ENCODE measurements at places on chromosomes 5 and 9.

GRCh38 chr5:36417668-36418067 is 116.0 kb upstream of the RANBP3L start:
- DNase-seq, result no peak

DNA sequence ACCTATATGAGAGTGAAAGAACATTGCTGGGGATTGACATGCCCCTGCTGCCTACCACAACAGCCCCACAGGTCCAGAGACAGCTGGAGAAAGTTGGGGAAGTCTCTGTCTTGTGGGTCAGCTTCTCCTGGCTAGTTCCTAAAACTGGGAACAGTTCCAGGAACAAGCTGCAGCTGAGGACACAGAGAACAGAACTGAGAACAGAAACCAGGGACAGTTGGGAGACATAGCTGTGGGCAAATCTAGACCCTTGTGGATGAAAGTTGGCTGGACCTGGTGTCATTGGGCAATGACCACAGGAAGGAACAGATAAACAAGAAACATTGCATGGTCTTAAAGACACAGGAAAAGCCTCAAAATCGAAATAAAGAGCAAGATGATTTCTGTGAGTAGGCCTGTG is 58.3 kb upstream of the MOCS2 start:
- peak; percentile 10 for DNase-seq

- no peak for DNase-seq
Observed at GRCh38 chr9:4718911-4719310, 22.1 kb downstream of the AK3 start.

DNA sequence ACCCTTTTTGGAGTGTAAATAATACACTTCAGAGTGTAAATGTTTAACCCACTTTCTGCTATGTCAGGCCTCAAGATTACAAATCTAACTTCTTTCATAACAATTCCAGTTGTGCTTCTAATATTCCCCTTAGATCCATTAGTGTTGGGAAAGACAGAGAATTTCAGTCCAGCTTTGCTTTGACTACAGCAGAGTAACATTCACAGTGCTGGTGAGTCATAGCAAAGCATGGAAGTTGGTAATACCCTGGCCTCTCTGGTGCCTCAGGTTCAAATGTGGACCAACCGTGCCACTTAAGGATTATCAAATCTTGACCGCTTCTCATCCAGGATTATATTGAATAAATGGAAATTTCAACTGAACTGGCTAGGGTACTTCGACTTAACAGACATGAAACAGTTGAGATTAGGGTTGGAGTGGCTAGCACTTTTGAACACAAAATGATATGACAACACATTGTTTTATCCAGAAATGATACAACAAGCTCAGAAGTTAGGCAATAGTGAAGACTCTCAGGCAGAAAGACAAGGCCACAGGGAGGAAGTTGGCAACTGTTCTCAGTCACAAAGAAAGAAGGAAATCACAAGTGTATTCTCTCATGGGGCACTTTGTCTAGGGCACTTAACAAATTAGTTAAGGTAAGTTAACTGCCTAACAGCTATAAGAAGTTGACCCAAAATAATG is 24.4 kb upstream of the RASA1 start:
- DNase-seq, result no peak

DNA sequence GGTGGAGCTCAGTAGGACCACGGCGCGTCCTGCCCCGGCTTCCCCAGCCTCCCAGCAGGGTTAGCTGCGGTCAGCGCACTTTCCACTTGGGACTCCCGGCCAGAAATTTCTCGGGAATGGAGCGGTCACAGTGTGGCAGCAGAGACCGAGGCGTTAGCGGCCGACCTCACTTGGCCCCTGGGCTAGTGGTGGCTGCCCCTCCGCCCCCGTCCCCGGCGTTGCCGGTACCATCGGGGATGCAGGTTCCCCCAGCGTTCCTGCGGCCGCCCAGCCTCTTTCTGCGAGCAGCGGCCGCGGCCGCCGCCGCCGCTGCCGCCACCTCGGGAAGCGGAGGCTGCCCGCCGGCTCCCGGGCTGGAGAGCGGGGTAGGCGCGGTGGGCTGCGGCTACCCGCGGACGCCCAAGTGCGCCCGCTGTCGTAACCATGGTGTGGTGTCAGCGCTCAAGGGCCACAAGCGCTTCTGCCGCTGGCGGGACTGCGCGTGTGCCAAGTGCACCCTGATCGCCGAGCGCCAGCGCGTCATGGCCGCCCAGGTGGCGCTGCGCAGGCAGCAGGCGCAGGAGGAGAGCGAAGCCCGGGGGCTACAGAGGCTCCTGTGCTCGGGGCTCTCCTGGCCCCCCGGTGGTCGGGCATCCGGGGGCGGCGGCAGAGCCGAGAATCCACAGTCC is 460 bp downstream of the DMRTA1 start:
- no peak for DNase-seq

- DNase-seq, result no peak
Observed at GRCh38 chr9:123174079-123174478, 94.3 kb downstream of the STRBP start.

GRCh38 chr5:113382731-113383130 is 52.1 kb downstream of the TSSK1B start:
- no peak for DNase-seq

DNA sequence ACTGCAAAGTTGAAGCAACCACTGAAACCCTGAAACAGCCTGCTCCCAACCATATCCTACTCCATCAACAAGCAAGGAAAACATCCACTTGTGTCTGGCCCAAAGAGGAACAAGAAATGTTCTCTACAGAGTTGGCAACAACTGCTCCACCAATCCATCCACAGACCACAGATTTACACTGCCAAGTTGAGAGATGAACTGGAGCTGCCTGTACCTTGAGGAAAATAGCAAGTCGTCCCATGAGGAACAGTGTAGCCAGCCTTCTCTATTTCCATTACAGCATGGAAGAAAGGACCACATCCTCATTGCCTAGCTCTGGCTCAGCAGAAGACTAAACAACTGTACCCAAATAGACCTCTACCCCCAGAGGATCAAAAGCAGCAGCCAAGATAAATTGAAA is 60.4 kb downstream of the DEPDC1B start:
- no peak for DNase-seq

- DNase-seq, result no peak
Observed at GRCh38 chr5:173420108-173420507, 91.9 kb upstream of the STC2 start.

DNA sequence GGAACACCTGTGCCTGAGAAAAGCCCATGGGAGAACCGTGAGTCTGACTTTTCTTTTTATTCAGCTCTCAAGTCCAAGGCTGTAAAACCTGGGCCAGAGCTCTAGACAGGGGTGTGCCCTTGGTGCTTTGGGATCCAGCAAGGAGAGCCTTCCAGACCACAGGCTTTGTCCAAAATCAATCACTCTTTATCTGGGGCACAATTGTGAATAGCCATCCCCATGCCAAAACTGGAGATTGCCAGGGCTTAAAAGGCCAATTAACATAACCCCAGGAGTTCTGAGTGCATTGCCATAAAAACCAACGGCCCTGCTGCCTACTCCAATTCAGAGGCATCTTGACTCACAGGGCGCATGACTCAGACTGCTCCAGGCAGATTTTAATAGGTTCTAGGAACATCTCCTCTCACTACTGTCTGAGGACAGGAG is 391.8 kb downstream of the ARHGEF28 start:
- DNase-seq, result no peak

DNA sequence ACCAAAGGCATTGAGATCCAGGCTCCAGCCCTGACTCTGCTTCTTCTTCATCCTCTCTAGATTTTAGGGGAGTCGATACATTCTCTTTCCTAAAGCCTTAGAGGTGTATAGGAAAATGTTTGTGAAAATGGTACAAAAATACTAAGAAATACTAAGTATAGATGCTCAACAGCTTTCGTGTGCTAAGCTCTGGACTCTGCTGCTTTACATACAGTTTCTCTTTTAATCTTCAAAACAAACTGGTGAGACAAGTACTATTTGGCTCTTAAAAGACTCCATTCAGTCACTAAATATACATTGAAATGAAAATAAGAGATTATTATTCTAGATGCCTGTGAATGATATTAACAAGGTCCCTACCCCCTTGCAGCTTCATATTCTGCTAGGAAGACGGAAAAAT is 174.5 kb upstream of the TRPM3 start:
- DNase-seq, result no peak

- DNase-seq, result no peak
Observed at GRCh38 chr5:169695919-169696490, 58.9 kb downstream of the DOCK2 start.

GRCh38 chr9:37947471-37947870 is 43.5 kb upstream of the SLC25A51 start:
- no peak for DNase-seq

GRCh38 chr9:21075484-21075883 is 2.3 kb downstream of the IFNB1 start:
- no peak for DNase-seq

DNA sequence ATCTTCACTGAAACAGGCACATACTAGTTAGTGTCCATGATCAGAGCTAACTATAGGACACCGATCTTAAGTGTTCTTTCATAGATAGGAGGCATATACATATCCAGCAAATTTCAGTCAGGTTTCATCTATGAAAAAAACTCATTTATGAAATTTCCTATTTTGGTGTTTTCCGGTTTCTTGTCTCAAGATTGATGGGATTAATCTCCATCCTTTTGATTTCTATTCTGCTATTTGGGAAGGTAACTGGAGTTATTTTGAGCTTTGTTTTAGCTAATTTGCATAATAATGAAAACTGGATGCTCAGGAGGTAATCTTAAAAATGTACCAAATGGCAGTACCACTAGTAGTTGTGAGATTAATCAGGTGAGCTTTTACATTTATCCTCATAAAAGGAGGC is 62.1 kb downstream of the BASP1 start:
- DNase-seq, result no peak

GRCh38 chr5:17069995-17070511 is 134.0 kb upstream of the MYO10 start:
- no peak for DNase-seq

DNA sequence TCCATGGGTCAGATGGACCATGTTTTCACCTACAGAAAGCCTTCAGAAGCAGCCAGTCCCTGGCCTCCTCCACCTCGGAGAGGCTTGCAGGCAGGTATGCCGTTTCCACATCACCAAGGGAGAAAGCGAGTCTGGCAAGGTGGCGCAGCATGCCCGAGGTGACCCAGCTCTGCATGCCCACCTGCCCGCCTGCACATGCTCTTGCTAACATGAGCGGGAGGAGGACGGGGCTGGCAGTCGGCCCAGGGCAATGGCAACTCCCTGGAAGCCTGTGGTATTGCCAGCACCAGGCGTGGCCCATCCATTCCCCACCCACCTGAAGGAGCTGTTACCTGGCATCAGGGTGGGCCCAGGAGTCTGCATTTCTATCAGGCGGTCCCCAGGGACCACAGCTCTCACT is 3.3 kb upstream of the NINJ1 start:
- no peak for DNase-seq

DNA sequence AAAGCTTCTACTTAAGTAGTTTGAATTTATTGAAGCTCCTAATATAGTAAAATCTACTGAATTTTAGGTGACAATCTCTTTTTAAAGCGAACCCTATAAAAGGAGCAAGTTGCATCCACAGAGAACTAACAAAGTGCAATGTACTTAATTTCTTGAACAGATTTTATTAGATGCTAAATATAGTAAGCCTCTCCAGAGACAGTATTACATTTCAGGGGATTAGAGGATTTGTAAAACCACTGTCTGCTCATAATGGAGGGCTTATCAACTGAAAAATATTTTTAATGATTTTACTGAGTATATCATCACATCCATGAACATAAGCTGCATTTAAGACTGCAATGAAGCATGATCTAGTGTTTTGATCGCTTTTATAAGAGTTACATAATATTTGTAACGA is 230.0 kb upstream of the EFNA5 start:
- no peak for DNase-seq

GRCh38 chr9:95857124-95857523 is 18.4 kb upstream of the ERCC6L2 start:
- DNase-seq, result no peak

DNA sequence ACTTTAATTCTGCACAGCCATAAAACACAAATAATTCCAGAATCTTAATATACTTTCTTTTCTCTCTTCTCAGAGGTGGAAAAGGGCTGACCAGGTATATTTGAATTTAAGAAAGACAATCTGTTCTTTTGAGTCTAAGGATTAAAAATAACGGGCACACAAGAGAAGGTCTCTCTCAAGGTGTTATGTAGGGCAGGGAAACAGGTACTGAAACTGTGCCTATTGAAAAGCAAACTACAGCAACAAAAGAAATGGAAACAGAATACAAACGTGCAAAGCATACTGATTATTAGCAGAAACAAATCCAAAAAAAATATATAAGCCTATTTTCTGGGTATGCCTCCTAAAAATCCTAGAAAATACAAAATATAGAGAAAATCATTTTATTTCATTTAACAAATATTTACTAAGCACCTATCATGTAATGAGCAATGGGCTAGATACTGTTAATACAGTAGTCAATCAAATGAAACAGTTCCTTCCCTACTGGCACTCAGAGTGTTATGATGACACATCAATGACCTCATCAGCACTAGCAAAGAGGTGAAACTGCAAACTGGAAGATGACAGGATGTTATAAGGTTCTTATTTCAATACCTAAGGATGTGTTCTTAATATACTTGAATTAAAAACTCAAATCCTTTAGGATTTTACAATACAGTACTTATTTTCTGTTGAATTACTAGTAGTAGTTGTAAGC is 87.7 kb downstream of the AUH start:
- DNase-seq, result no peak

- no peak for DNase-seq
Observed at GRCh38 chr5:174272671-174273070, 227.2 kb downstream of the NSG2 start.

DNA sequence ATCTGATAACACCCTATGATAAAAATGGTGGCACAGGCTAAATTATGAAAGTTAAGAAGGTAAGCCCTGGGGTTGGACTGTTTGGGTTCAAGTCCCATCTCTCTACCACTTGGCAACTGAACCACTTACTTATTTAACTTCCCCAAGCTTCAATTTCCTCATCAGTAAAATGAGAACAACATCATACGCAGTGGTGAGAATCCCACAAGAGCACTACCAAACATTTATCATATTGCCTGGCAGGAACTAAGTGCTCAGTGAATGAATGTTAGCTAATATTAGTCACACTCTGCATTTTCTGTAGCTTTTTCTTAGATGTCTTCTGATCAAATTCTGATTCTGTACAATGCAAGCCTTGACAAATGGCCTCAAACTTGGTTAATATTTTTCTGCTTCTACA is 306.7 kb downstream of the EBF1 start:
- DNase-seq, result no peak

DNA sequence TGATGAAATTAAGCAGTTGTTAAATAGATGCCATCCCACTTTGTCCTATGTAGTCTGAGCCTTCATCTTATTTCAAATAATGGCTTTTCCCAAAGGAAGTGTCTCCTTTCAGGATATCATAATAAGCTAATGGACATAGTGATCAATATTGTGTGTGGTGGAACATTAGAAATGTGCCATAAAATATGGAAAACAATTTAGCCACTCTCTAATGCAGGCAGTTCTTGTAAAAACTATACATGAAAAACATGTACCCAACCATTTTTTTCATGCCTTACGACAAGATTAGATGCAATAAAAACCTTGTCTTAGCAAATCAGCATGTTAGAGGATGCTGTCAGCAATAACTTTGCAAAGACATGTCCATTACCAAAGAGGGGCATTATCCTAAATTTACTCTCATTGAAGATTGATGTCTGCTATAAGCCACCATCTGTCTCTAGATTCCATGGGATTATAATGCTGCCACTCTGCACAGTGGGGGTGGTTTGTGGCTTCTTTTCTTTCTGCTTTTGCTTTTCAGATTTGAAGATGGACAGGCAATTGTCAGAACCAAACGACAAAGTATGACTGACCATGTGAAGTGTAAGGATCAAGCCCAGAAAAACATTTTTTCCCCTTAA is 724.0 kb upstream of the ZNF608 start:
- no peak for DNase-seq

- no peak for DNase-seq
Observed at GRCh38 chr5:167966979-167967378, 324.5 kb upstream of the WWC1 start.

- no peak for DNase-seq
Observed at GRCh38 chr5:56941981-56942380, 9.9 kb downstream of the MIER3 start.
